Activated T-cell treated with anti-CD3 and anti-CD28 coated beads, Interleukin-2, amount 50 U/mL, for 1 hour (primary cell): ENCODE measurements at places on chromosomes 11 and 22.

GRCh38 chr22:27574002-27574366, 227.6 kb downstream of the MN1 start:
- no peak for DNase-seq

DNA sequence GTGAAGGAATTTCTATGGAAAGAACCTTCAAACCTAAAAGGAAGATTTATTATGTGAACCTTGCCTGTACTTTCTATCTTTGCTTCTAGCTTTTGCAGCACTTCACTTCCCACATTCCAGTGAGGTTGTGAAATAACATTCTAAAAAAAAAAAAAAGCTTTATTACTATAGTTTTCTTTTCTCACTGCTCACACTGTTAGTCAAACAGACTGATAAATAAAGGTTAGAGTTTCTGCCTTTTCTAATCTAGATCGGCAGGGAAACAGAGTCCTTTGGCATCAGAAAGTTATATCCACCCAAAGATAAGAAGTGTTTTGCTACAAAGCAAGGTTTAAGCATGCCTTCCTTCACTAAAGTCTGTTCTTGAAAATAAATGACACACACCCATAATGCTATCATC, 2.8 kb downstream of the AAMDC start:
- DNase-seq: no peak

DNA sequence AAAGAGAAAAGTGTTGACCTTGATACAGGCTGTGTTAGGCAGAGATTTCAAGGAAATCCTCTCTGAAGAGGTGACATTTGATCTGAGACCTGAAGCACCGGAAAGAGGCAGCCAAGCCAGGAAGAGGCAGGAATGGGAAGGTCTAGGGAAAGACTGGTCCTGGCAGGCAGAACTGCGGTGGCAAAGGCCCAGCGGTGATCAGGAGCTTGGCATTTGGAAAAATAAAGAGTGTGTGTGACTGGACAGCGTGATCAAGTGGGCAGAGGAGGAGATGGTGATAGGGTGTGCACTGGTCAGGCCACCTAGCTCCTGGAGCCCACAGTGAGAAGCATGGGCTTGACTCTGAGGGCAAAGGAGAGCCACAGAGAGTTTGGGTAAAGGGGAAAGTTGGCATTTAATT, 27.2 kb upstream of the GAB4 start:
- DNase-seq: no peak

GRCh38 chr22:40855071-40855978, 1.1 kb downstream of the ST13 start:
- no peak for DNase-seq

- DNase-seq: no peak
These were observed 17.0 kb downstream of the LAYN start for GRCh38 chr11:111557425-111558111.

- no peak for DNase-seq
These were observed 7.3 kb downstream of the CYP2R1 start for GRCh38 chr11:14884667-14885273.

DNA sequence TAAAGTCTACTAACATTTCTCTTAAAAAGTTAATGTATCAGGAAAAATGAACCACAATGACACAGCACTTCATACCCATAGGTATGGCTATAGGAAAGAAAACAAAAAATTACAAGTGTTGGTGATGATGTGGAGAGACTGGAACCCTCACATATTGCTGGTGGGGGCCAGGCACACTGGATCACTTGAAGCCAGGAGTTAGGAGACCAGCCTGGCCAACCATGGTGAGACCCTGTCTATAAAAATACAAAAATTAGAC, 26.7 kb downstream of the TCF20 start:
- no peak for DNase-seq

DNA sequence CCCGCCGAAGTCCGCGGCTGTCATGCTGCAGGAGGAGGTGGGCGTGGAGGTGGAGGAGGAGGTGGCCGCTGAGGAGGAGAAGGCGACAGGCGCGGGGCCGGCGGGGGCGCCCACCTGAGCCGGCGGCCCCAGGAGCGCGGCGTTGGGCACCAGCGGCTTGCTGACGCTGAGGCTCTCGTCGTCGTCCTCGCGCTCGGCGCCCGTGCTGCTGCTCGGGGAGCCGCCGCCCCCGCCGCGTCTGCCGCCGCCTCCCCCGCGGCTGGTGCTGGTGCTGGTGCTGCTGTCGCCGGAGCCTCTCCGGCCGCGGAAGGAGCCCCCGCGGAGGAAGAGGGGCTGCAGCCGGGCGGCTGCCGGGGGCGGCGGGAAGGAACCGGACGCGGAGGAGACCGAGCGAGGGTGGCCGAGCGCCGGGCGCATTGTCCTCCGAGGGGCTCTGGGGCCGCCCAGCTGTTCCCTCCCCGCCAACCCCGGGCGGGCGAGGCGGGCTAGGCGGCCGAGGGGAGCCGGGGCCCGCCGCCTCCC, 388 bp downstream of the TMEM121B start:
- peak; percentile 40 for DNase-seq

- DNase-seq: no peak
These were observed 31.1 kb downstream of the TMEM45B start for GRCh38 chr11:129846508-129847335.

DNA sequence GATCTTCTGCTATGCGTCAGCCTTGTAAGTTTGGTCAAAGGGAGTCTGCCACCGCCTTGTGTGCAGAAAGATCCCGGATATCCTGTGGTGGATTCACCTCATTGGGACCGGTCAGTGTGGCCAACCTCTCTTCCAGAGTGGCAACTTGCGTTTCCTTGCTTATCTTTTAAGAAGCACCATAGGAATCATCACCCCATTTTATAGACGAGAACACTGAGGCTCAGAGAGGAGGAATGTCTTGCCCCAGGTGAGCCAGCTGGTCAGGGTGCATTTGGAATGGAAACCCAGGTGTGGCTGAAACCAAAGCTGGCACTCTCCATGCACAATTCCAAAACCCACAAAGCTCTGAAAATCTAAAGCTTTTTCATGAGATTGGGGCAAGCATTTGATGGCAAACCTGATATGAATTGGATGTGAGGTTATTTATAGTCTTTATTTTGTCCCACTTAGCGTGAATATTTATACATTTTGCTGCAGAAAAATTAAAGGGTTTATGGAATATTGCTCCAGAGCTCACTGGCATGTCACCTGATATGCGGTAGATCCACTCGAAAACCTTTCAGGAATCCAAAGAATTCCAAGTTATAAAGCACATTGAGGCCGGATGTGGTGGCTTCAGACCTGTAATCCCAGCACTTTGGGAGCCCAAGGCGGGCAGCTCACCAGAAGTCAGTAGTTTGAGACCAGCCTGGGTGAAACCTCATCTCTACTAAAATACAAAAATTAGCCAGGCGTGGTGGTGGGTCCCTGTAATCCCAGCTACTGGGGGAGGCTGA, 12.1 kb upstream of the EIF3D start:
- no peak for DNase-seq

GRCh38 chr11:67022341-67022933, 497 bp upstream of the SYT12 start:
- no peak for DNase-seq

GRCh38 chr11:116643521-116643920, 129.3 kb downstream of the BUD13 start:
- DNase-seq: no peak

DNA sequence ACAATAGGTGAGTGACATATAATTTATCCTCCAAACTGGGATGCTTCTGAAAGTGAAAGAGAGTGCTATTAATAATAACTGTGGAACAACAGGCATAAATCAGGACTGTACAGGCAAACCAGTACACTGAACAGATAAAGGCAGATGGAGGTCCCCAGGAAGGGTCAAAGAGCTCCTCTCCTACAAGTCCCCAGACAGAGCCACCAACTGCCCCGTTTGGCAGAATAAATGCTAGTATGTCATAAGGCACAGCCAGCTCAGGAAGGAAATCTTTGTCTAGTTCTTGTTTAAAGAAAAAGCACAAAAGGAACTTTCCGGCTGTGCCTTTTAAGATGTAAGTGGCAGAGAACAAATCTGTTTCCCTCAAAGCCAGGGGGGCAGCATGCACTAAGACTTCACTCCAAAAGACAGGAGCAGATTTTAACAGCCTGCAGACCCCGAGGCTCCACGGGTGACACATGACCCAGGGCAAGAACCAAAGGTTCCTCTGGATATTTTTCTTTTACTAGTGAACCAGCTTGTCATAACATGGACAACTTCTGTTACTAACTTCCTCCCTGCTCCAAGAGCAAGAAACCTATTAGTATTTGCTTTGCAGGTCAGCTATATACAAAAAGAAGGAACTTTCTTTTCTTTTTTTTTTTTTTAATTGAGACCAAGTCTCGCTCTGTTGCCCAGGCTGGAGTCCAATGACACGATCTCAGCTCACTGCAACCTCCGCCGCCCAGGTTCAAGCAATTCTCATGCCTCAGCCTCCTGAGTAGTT, 50.2 kb downstream of the MYH9 start:
- DNase-seq: no peak

DNA sequence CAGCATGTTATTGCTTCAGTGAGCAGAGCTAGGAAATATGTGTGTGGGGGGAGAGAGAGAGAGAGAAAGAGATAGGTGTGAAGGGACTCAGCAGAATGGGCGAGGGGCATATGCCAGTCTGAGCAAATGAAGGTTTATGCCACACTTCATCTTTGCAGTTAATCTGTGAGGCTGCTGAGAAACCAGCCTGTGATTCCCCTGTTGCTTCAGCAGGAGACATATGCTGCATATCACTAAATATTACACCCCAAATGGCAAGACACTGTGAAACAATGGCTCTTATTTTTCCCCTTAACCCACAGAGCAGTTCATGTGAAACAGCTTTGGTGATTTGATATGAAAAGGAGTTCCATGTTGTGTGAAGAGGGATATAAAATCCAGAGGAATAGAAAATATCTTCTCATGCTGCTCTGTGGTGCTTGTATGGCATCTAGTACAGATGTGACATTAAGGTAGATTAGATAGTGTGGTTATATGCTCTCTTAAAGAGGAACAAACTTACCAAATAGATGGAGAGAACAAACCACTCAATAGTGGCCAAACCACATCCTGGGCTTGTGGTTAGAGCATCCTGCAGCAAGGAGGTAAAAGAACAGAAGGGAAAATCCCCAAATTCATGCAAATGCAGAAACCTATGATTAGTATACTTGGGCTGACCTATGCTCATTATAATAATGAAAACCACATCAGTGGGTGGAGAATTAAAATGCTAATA, 864.2 kb downstream of the FAM181B start:
- peak; percentile 41 for DNase-seq

DNA sequence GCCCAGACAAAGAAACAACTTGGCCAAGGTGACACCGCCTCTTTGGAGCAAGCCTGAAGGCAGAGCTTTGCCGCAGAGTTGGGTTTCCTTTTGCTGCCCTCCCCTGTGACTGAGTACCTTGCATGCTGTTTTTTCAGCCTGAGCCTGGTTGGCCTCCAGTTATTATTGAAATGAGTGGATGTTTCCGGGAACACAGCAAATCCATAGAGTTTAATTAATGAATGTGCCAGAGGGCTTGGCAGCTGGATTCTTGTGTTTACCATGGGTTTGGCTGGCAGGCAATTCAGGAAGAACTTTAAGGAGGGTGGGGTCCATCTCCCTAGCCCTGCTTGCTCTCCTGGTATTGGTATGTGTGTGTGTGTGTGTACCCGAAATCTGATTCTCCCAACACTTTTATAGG, 65.6 kb upstream of the CRYBB3 start:
- DNase-seq: no peak

DNA sequence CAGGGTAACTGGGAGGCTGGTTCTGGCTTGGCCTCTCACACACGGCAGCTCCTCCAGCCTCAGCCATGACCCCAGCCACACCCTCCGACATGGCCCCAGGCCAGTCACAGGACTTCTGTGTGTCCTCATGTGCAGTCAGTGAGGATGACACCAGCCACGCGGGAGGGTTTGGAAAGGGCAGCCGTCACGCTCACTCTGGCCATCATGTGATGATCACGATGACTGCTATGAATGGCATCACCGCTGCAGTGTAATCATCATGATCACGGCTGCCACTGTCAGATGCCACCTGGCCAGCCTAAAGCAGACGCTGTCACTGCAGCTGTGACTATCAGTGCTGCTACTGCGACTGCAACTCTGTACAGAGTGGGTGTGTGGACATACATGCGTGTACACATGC, 640.9 kb downstream of the BRD1 start:
- no peak for DNase-seq

GRCh38 chr11:57515332-57516060, at the start of gene SLC43A1:
SLC43A1 (minus strand) TSS chr11:57515702; CDS start chr11:57514111, 1,591 bp downstream.
- peak; percentile 31 for DNase-seq

DNA sequence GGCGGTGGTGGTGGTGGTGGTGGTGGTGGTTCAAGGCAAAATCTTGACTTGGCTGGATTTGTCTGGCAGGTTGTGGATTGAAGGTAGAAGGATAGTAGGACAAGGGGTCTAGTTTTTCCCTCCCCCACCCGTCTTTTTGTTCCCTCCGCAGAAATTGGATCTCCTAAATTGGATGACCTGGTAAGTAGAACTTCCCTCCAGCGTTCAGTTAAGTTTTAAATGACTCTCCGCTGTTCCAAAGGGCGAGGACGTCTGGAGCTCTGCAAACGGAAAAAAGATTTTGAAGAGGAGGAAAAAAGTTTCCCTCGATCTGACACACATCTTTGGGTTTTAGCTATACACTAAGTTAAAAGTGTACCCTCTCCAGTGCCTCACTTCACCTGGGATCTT, 422 bp upstream of the LGR4 start:
- DNase-seq: no peak

GRCh38 chr11:832529-833113, at the start of gene CD151:
CD151 (plus strand) TSS chr11:832952; CDS start chr11:836070, 3,118 bp downstream.
- peak; percentile 60 for DNase-seq

DNA sequence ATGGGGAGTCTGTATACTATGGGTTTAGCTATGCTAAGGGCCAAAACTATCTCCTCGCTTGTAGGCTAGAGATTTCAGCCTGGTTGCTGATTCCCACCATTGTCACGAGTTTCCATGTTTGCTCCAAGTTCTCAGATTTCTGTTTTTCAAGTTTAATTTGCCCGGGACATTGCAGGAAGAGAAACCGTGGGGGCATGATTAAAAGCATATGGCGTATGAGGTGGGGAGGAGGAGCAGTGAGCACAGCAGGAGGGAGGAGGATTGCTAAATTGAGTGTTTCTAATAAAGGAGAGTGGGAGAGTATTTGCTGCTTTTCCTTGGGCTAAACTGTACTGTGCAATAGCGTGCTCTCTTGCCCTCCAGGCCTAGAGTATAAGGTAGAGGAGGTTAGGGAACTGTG, 558.4 kb downstream of the METTL15 start:
- no peak for DNase-seq

DNA sequence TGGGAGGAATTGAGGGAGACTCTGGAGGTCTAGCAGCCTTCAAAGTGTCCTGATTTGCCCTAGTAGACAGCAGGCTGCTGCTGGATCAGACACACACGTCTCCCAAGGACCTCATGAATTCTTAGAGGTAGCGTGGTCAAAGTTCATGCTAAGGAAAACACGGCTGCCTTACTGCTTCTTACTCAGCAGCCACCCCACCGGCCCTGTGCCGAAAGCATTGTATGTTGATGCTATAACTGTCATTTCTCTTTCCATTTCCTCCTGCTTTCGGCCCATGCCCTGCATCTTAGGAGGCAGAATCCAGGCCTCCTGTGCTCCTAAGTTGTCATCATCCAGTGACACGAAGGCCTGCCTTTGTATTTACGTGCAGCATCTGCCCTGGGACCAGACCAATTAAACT, 10.5 kb upstream of the CCND1 start:
- no peak for DNase-seq

DNA sequence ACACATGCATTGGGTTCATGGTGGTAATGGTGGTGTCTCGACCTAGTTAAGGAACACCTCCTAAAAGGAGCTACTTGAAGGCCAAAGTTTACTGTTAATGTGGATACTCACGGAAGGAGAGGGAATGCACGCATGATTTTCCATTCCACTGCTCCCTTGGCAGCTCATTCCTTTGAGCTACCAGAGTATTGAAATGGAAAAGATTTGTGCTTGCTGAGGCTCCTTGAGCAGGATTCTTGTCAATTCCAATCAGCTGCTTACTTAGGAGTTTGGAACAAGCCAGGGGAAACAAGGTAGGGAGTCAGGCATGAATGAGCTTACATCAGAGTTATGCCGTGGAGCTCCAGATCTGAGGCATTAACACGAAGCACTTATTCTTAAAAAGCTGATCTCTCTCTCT, 108.8 kb downstream of the GRIA4 start:
- no peak for DNase-seq
